ENCODE measurements at places on chromosomes 2 and 18.

GRCh38 chr2:66437109-66437690 is 2.3 kb downstream of the MEIS1 start:
- no peak for DNase-seq

- no peak for DNase-seq
Observed at GRCh38 chr2:21317131-21317530, 193.4 kb downstream of the TDRD15 start.

- no peak for DNase-seq
Observed at GRCh38 chr18:24121625-24122024, 17.2 kb upstream of the CABYR start.

GRCh38 chr2:88919087-88919738 is 227.7 kb downstream of the RPIA start:
- no peak for DNase-seq

- DNase-seq: no peak
Observed at GRCh38 chr2:166361351-166362153, 14.2 kb downstream of the SCN9A start.

DNA sequence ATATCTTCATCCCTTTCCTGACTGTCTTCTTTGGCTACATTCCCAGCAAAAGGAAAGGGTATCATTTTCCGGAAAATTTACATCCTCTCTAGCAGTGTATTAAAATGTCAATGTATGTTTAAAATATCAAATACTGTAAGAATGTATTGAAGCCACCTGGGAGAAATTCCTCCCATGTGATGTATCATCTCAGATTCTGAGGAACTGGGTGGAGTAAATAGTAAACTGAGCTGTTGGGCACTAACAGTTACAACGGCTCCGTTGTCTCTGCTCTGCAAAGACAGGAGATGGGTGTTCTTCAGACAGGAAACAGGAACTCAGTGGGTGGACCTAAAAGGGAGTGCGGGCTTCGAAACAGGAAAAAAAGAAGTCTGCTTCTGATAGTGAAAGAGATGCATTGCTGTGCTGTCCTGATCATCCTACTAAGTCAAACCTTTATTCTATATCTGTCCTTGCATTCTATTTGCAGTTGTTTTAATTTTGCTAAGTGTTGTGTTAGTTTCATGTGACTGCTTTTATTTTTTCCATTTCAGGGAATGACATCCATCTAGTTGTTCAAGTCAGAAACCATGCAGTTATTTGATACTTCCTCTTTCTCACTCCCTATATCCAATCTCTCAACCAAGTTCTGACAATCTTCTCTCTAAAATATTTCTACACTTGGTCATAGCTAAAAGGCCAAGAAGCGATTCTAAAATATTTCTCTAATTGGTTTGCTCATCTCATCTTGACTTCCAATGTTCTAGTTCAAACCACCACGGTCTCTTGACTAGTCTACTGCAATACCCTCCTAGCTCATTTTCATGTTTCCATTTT is 19.4 kb downstream of the DOK1 start:
- DNase-seq: no peak

- DNase-seq: no peak
Observed at GRCh38 chr2:214244847-214245246, 166.0 kb upstream of the VWC2L start.

- DNase-seq: no peak
Observed at GRCh38 chr2:217071416-217071815, 211.6 kb upstream of the TNP1 start.

DNA sequence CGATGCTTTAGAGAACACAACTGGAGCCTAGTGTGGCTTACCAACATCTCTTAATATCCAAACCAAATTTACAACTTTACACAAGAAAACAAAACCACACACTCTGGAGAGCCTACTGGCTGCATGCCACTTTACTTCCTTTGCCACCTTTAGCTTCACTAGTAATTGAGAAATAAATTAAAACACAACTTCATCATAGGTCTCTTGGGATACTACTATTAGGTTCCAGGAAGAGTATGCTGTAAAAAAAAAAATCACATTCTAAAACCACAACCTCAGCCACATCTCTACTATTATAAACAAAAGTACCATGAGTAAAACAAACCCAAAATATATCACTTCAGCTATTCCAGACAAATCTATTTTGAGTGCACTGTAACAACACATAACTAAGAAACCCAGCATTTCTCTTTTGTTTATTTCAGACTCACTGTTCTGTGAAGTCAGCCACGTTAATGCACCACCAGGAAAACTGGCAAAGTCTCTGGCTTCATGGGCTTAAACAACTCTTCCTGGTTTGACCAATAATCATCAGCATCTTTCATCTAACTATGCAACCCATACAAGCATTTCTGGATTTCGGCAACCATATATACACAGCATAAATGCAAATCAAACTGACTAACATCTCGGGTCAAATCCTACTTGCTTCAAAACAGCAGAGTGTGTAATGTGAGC is 59.1 kb downstream of the REV1 start:
- DNase-seq: peak; percentile 7

DNA sequence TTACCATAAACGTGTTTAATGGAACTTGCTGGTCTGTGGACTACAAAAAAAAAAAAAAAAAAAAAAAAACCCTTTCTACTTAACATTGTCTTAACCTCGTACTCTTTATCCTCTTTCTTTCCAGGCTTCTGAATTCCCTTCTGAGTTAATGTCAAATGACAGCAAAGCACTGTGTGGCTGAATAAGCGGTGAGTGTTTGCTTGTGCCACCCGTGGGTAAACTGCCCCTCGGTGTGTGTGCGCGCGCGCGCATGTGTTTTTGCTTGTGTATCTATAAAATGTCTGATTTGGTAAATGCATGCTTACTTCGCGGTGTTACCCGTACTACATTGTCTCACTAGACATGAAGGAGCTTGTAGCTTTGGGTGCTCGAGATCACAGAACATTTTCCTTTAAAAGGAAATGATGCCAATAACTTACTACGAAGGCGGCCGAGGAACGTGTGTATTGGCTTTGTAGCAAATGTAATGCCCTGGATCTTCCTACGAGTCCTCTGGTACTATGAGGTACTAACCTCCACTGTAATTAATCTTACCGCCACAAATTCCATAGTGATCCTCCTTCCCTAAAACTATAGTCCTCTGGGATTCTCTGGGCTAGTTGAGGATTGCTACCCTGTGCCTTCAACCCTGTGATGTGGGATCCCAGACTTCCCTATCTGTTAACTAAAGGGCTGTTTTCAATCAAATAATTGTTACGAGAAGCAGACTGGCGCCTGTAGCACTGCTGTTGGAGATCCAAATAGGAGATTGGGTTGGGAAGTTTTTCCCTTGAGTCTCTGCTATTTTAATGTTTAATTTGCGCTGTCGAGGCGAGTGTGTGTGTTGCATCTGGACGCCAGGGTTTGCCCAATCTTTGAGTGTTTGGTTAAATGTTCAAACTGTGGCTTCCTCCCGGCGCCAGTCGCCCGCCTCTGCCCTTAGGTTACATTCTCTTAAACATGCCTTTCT is 1.1 kb downstream of the ID2 start:
- DNase-seq: peak; percentile 14

DNA sequence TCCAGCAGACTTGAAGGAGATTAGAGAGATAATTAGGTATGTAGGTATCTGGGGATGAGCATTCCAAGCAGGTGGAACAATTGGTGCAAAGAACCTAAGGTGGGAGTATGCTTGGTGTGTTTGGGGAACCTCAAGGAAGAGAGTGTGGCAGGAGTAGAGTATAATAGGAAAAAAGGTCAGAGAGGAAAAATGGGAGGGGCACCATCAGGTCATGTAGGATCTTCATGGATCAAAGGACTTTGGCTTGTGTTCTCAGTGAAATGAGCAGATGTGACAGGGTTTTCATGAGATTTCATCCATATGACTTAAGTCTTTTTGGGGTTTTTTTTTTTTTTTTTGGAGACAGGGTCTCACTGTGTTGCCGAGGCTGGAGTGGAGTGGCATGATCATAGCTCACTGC is 47.3 kb downstream of the RBBP8 start:
- no peak for DNase-seq

DNA sequence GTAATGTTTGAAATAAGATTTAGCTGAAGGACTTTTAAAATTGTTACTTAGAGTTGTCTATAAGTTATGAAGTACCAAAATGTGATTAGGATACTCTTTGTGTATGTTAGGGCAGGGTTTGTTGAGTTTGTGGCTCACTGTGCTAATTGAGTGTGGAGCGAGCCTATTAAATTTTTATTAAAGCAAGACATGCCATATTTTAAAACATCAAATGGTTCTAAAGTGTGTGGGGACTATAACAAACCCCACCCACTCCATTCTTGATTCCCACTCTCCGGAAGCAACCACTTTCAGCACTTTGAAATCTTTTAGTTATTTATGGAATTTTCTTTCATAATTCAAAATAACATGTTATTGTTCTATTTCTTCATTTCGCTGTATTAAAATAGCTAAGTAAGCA is 1.8 kb downstream of the HNMT start:
- no peak for DNase-seq

DNA sequence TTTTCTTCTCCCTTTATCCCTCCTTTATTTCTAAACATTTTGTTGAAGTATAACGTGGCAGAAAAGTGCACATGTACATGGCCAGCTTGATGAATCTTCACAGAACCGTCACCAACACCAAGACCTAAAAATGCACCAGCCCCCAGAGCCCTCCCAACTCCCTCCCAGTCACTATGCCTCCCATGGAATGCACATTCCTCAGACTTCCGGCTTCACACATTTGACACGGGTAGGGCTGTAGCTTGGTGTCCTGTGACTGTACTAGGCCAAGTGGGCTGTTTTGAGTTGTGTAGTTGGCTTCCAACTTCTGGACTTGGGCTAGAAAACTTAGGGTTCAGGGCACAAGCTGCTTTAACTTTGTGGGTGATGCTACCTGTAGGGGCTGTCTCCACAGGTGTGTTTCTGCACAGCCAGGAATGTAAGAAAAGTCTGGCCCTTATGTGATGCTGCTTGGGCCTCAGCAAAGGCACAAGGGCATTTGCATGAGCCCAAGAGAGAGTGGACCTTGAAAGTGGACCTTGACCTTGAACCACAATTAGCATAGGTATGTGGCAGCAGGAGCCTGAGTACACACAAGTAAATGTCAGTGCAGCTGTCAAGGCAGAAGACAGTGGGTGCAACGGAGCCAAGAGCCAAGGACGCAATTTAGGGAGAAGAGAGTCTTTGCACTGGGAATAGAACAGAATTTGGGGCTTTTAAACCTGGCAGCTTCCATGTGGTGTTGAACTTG is 78.4 kb downstream of the SEPTIN10 start:
- DNase-seq: no peak

DNA sequence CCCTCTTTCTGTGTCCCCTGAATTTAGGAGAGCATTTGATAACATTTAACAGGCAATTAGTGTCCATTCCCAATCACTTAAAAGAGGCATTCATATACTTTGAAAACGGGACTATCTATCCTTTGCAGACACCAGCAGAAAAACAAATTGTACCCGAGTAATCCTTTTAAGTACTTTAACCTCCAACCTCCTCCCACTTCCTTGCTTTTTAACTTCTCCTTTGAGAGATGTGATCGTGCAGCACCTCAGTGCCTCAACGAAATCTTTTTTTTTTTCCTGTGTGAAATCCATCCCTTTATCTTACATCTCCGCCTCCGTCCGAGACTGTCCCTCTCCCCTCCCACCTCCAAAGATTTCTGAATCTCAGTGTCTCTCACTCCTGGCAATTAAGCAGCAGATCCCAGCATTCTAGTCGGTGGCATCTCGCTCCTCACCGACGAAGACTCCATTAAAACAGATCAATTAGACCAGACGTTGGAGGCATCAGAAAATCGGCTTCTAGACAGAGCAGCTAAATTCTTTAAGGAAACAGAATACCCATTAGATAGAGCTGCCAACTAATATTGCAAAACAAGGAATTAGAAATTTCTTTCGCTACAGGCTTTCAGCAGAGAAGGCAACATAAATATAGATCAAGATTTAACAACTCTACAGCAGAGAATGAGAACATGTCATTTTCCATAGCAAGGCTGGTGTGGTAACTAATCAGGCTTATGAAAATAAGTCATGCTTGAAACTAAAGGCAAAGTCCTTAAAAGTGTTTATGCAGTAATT is 1.9 kb upstream of the TMEFF2 start:
- no peak for DNase-seq

- peak; percentile 83 for DNase-seq
Observed at GRCh38 chr2:46645681-46646162, 166.4 kb downstream of the TMEM247 start.

DNA sequence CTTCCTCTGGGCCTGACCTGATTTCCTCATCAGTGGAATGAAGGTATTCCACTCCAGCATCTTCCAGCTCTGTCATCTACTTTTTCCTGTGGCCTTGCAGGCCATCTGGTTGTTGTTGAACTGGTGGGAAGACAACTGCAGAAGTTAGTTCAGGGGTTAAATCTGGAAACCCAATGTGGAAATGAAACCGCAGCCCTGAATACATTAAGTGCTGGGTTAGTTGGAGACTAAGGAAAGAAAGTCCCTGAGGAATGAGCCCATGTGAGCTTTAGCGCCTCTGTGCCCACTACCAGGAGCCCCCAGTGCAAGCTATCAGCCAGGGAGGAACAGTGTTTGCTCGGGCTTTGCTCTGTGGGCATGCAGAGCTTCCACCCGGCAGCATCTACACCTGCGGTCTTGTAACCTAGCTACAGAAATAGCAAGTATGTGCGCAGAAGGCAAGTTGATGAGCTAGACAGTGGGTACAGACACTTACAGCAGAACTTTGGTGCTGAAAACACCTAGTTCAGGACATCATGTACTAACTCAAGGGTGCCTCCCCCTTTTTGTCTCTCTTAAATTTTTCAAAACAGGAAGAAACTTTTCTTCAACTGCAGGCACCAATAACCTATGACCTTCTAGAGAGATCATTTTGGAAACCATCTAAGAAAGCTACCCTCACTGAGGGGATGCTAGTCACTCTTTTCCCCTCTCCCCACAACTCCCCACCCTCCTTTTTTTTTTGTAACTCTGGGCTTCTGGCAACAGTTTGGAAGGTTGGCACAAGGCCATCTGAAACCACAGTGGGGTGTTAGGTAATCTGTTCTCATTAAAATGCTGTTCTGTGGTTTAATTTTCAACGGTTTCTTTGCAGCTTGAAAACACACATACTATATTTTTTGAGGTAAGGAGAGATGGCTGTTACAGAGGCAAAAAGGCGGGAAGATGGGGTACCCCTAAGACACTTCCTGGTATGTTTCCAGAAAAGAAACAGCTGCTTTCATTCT is 18.3 kb upstream of the CXCR4 start:
- DNase-seq: peak; percentile 61

DNA sequence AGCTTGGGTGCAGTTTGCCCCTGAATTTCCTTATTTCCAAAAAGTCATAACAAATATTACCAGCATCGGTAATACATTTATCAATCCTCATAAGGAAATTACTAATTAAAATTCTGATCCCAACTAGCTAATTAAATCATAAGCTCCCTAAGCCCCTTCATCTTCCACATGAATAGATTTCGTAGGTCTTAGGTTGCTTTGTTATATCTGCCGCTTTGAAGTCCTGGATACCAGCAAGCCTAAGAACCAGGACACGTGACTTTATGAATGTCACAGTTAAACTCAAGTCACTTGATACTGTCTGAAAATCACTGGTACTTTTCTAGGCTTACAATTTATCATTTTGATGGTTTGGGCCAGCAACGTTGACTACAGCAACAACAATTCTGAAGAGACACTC is 134.8 kb upstream of the CAVIN2 start:
- DNase-seq: no peak

- DNase-seq: no peak
Observed at GRCh38 chr2:109017017-109017416, 28.0 kb upstream of the EDAR start.

- DNase-seq: no peak
Observed at GRCh38 chr2:12514631-12515437, 201.9 kb upstream of the TRIB2 start.

- no peak for DNase-seq
Observed at GRCh38 chr2:118089139-118089800, 999 bp downstream of the INSIG2 start.

Data from DMS79 (cell line).